Left kidney (tissue), 8 donors: ENCODE measurements at places on chromosomes 2 and 18. TPM values are rescaled to one million over a fixed set of nuclear protein-coding genes. Genes with fewer than 3 reads are reported as not detected.

DNA sequence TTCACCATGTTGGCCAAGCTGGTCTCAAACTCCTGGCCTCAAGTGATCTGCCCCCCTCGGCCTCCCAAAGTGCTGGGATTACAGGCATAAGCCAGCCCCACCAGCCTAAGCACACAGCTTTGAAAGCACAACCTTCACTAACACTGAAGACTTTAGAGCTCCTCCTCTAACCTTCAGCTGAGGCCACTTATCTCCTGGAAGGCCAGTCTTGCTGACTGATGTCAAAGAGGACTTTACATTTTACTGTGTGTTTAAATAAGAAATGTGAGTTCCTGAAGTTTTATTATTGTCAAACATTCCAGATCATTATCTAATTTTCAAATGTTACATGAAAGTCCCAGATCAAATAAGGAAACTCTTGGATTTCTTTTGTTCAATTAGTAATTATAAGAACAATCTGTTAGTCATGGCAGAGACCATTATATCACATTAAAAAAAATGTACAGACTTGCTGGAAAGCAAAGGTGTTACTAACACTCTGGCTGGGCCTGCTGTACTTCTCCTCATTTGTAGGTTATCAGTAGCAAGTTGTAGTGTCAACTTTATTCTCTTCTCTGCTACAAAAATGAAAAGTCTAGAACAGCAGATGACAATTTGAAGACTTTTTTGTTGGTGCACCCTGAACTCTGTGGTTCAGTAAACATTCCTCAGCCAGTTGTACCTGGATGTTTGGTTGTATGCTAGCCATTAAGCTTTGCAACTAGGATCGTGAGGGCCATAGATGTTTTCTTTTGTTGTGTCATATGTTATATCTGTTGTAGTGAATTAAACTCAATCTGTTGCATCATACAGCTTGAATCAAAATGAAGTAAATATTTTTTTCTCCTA, 80.0 kb downstream of the AOX1 start:
- DNase-seq, result no peak

DNA sequence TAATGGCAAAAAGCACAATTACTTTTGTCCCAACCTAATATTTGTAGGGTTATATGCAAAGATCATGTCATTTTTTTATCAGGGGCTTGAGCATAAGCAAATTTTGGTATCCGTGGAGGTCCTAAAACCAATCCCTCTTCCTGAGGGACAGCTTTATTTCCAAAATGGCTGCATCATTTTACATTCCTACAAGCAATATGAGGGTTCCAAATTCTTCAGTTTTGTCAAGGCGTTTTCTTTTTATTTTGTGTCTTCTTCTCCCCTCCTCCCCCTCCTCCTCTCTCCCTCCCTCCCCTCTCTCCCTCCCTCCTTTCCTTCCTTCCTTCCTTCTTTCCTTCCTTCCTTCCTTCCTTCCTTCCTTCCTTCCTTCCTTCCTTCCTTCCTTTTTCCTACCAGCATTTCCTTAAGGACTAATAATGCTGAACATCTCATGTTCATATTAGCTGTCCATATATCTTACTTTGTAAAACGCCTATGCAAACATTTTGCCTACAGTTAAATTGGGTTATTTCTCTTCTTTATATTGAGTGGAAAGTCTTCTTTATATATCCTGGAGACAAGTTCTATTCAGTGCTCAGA, 881.8 kb downstream of the DCDC2C start:
- DNase-seq, result no peak

DNA sequence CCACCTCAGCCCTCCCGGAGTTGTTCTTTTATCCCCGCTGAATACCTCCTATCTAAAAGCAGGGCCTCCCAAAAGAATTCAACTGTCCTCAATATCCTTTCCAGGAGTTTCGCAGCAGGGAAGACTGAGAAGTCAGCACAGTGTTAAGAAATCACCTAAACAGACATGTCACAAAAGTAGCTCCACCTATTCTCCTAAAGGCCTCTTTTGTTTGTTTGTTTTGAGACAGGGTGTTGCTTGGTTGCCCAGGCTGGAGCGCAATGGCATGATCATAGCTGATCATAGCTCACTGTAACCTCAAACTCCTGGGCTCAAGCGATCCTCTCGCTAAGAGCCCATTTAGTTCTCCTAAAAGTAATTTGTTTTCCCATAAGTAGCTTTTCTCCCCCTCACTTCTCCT, 53.8 kb downstream of the TEX44 start:
- DNase-seq, result no peak

- DNase-seq, result peak; percentile 76
Measured at GRCh38 chr2:28662468-28663181, 89.0 kb upstream of the PPP1CB start.

DNA sequence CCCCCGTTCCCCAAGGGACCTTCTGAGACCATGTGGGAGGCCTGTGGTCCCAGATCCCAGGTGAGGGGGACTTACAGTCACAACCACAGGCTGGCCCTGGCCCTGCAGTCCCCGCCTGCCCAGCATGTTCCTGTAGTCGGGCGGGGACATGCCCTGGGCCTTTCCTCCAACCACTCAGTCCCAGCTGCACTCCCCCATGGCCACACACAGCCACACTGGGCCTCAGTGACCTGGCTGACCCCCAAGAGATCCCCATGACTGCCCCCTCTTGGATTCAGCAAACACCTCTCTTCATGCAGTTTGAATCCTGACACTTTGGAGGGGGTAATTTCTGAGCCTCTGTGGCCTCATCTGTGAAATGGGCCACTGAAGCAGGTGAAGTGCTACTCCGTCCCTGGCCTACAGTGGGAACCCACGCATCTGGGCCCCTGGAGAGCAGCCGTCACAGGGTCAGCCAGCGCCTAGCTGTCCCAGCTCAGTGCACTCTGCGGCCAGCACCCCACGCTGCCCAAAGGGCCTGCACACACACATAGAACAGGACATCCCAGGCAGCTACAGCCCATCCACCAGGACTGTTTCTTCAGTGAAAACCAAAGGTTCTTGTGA, 12.7 kb upstream of the ARHGEF4 start:
- DNase-seq, result no peak

DNA sequence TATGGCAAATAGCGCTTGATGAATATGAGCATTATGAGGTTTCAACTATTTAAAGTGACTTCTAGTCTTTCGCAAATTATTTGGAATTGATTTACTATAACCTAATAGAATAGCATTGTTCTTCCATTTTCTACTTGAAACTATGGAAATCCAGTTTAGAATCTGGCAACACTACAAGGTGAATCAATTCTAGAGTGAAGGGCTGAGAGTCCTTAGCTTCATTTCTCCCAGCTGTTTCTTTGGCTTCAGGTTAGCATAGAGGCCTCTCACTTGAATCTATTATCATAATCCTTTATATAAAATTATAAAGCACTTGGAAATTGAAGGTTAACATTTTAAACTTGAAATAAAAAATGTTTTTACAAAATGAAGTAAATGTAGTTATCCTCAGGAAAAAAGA, 318.8 kb downstream of the CCDC85A start:
- no peak for DNase-seq

DNA sequence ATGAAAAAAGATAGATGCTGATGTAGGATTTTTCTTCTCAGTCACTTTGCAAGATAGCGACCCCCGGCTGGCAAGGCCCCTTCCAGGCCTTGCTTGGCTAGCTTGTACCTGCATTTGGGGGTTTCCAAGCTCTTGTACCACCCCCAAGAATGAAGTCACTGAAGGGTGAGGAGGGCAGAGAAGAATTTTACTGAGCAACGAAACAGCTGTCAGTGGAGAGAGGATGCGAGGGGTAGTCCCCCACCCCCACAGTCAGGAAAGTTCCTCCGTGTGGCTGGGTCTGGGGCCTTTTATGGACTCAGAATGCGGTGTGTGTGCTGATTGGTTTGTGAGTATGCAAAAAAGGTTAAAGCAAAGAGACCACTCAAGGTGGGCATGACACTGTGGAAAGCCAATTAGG, 382.0 kb downstream of the GPD2 start:
- no peak for DNase-seq

DNA sequence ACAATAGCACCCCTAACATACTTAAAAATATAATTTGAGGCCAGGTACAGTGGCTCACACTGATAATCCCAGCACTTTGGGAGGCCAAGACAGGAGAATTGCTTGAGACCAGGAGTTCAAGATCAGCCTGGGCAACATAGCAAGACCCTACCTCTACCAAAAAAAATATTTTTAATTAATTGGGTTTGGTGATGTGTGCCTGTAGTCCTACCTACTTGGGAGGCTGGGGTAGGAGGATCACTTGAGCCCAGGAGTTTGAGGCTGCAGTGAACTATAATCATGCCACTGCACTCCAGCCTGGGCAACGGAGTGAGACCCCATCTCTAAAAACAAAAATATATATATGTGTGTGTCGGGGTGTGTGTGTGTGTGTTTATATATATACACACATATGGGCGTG, 91.3 kb downstream of the MEMO1 start:
- DNase-seq, result no peak

Gene SCTR
- polyA plus RNA-seq, result 16.1 TPM

Gene MALL
- polyA plus RNA-seq, result 15.2 TPM
